ENCODE measurements at places on chromosomes 3 and 15. TPM values are rescaled to one million over a fixed set of nuclear protein-coding genes. Genes with fewer than 3 reads are reported as not detected.

DNA sequence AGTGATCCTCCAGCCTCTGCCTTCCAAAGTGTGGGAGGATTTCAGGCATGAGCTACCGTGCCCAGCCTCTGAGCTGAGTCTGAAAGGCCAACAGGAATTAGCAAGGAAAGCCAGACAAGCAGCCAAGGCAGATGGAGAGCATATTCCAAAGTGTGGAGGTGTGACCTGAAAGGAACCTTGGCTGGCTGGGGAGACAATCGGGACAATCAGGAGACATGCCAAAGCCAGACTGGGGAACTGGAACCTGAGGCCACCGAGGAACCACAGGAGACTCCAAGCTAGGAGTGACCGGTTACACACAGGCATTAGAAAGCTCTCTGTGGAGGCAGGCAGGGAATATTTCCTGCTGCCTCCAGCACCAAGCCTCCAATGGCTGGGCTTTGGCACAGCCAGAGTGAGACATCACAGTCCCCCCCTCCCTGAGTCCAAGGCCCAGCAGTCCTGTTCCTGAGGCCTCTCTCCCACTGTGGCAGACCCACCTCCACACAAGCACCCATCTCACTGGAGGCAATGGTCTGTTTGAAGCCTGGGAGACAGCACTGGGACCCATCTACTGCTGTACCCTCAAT is 4.5 kb upstream of the C15orf39 start:
- DNase-seq = no peak

DNA sequence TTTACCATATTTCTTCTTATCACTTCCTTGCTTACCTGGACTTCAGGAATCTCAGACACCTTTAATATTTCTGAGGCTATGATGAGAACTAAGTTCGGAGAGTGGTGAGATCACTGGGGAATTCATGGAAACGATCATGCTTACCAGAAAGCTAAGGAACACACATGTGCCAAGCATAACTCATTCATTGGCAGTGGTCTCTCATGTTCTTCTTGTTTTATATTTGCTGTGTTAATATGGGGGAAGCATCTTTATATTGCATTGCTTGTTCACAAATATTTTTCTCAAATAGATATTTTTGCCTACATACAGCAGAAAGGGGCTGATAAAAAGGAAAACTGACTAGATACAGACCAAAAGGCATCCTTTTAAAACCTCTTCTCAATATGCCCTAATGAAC is 55.8 kb downstream of the COL6A6 start:
- no peak for DNase-seq

- DNase-seq = peak; percentile 40
Observed at GRCh38 chr3:42300013-42300412, 34.0 kb upstream of the CCK start.

DNA sequence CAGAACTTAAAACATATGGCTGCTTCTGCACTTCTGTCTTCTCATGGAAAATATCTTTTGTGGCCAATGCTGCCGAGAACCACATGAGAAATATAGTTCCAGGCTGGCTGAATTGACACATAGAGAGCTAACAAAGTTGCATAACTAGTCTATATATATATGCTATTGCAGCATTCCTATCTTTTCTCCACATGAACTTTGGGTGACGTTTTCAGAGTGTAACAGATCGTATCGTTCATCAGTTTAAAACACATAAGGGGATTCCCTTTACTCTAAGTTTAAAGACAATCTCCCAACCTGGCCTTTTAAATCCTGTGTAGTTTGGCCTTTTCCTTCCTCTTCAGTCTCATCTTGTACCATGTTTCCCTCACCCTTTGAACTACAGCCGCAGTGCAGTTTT is 394.2 kb upstream of the CBLB start:
- DNase-seq = no peak

DNA sequence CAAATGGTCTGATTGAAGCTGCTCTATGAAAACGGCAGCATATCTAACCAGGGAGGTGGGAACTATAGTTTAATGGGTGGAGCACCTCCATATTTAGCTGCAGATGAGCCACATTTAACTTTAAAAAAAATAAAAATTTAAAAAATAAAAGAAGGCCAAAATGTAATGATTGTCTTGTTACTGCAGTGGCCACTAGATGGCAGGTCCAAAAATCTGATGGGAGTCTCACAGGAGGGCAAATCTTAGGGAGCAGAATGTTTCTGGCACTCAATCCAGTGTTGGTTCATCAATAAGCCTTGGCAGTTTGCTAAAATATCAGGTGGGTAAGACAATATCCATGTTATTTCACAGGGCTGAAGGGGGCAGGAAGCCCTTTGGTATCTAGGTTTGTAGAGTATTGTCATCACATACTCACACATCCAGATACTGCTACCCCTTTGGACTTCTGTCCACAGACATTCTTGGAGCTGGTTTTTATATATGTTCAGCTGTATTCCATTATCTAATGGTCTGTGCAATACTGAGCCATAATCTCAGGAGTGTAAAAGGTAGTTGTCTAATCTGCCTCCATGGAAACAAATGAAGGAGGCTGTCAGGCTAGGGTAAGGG is 233.3 kb downstream of the TIGIT start:
- peak; percentile 22 for DNase-seq

DNA sequence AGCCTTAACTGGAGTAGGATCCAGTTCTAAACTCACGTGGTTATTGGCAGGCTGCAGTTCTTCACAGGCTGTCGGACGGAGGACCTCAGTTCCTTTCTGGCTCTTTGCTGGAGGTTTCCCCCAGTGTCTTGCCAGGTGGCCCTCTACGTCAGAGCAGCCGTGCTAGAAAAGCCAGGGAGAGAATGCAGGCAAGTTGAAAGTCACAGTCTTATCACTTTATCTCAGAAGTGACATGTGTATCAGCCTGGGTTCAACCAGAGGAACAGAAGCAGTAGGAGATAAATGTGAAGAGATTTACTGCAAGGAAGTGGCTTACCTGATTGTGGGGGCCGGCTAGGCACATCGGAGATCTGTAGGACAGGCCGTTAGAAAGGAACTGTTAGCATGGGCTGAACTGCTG is 125.3 kb upstream of the BNIP2 start:
- DNase-seq = no peak

DNA sequence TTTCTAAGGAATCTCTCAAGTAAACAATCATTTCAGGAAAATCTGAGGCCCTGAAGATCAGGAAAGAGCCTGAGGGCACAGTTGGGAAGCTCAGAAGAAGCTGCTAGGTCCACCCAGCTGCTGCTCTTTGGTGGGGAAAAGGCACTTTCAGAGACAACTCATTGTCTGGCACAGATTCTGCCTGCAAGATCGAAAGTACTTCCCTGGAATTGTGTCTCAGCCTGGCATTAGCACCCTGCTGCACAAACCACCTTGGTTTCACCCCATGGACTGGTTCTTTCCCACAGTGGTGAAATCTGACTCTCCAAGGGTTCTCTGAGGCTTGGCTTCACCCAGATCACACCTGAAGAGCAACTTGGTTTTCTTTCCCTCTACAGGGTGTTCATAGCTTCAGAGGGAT is 18.7 kb downstream of the THRB start:
- no peak for DNase-seq

GRCh38 chr3:99943931-99944761 is 126.5 kb downstream of the CMSS1 start:
- peak; percentile 47 for DNase-seq

GRCh38 chr3:53160660-53161449 is at the start of gene PRKCD:
Gene PRKCD (plus strand): TSS chr3:53161209. CDS start chr3:53178423, 17,214 bp downstream.
- DNase-seq = peak; percentile 78

DNA sequence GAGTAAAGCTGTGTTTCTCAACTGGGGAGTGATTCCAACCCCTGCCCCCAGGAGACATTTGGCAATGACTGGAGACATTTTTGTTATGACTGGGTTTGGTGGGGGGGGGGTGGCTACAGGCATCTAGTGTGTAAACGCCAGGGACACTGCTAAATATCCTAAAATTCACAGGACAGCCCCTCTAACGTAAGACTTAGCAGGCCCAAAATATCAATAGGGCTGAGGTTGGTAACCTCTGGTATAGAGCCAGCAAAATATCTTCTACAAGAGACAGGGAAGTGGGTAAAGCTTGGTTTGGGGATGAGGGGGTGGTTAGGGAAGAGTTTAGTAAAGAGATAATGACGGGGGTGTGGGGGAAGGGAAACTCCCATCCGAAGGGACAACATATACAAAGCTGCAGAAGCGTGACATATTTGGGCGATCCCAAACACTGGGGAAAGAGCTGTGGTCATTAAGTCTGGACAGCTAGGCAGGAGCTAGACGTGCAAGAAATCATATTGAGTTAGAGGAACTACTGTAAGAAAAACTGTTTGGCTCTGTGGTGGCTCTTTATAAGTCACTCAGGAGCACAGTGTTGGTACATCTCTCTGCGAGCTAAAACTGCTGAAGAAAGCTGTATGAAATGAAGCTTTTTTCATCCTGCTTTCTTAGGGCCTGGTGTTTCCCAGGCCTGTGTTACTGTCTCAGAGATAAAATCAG is 697 bp upstream of the TRIM69 start:
- DNase-seq = peak; percentile 16

- DNase-seq = no peak
Observed at GRCh38 chr15:29252234-29252633, 17.4 kb downstream of the NSMCE3 start.

GRCh38 chr15:92924216-92924615 is 24.1 kb downstream of the CHD2 start:
- DNase-seq = no peak

GRCh38 chr3:124412644-124413043 is 317.6 kb upstream of the UMPS start:
- no peak for DNase-seq

DNA sequence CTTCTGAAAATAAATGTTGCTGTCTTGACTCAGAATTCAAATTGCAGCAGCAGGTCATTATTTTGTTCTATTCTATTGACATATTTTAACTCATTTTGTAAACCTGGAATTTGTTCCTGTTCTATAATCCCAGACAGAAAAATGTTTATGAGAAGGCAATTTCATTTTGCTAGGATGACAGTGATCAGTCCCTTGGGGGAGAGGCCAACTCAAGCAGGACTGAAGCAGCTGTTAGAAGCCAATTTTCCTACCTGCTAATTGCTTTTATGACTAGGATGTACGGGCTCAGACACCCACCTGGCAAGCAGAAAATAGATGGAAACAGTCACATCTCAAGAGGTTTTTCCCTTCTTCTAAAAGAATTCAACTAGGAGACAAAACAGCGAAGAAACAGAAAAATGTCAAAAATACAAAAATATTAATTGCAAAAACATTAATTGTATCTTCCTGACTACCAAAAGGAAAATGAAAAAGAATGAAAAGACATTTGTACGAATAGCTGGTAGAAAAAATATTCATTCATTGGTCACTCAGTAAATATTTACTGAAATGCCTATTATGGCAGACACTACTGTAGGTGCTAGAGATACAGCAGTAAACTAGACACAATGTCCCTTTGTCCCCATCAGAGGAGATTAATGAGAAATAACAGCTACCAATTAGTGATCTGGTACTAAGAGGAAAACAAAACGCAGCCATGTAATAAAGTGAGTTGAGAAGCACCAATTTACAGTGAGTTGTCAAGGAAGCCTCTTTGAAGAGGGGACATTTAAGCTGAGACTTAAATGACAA is 73.5 kb downstream of the PEAK1 start:
- DNase-seq = no peak

DNA sequence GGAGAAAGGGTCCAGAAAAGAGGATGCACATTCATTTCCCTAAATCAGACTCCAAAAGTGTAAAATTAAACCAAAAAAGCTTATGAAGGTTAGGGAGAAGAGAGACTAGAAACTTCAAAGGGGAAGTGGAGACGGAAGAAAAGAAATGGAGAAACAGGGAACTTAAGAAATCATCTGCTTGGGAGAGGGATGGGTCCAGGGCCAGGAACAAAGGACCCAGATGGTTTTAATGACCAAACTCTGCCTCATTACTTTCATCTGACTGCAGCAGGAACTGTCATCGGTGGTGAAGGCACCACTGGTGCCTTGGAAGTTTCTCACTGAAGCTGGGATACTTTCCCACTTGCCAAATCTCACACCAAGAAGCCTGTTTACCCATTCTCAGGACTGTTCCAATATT is 70.5 kb upstream of the SLC4A7 start:
- no peak for DNase-seq

DNA sequence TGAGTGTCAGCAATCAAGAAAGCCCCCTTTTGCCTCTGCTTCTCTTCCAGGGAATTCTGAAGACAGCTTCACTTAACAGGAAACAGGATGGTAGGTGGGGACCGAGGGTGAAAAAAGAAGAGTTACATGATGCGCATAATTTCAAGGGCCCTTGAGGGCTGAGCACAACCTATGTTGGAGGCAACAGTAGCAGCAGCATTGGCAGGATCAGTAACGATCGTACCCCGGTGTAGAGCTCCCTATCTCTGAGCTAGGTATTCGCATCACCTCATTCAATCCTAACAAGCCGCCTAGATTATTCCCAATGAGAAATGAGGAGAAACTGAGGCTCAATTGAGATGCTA is 432 bp upstream of the RAD54L2 start:
- no peak for DNase-seq

DNA sequence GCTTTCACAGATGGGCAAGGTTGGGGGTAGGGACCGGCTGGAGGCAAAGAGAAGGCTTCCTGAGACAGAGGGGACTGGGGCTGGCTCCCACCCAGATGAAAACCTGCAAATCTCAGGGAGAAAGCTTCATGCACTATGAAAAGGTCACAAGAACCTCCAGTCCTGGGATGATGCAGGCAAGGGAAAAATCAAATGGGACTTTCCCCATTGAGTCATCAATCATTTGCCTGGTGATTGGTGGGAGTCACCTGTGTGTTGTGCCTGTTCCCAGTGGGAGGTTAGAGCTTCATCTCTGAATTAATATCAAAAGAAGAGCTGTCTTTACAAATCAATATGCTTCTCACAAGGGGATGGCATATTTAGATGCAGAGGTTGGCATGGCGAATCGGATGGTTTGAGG is 49.9 kb downstream of the CACNA1D start:
- DNase-seq = no peak

The PSTPIP1 gene
- 0.36 TPM for total RNA-seq

The EBLN2 gene
- 6.4 TPM for total RNA-seq

The GP5 gene
- under 0.01 TPM for total RNA-seq

The ST8SIA2 gene
- not detected for total RNA-seq

The CLDN18 gene
- not detected for total RNA-seq

The KCNAB1 gene
- under 0.01 TPM for total RNA-seq

Data from IMR-90 (cell line).